ENCODE measurements at places on chromosomes 7 and 10.

- no peak for DNase-seq
Observed at GRCh38 chr10:71266147-71266917, 52.7 kb upstream of the SLC29A3 start.

- DNase-seq = no peak
Observed at GRCh38 chr10:50464004-50464409, 159.7 kb downstream of the SGMS1 start.

GRCh38 chr10:20858292-20859124, 38.6 kb downstream of the NEBL start:
- no peak for DNase-seq

DNA sequence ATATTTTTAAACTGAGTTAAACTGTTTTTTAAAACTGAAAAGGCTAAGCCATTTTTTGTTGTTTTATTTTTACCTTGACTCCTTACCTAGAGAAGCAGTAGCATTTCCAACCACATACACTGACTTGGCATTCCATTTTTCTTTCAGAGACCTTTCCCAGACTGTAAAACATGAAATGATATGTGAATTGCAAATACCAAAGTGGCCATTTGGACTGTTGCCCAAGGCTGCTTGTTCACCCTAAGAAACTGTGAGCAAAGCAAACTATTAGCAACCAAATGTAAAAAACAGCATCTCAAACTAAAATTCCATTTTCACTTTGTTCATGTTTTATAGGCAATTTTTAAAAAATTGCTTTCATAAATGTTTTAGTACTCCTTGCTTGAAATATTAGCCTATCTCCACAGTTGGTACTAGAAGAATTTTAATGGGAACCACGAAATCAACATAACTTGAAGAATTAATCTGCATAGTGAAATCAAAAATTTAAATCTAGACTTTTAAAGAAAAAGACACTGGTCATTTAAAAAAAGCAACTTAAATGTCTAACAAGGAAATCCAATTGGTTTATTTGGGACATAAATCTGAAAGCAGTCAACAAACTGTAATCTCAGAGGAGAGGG, 10.8 kb downstream of the UROS start:
- DNase-seq = no peak

GRCh38 chr7:151674161-151674920, 154.6 kb upstream of the RHEB start:
- DNase-seq = no peak

DNA sequence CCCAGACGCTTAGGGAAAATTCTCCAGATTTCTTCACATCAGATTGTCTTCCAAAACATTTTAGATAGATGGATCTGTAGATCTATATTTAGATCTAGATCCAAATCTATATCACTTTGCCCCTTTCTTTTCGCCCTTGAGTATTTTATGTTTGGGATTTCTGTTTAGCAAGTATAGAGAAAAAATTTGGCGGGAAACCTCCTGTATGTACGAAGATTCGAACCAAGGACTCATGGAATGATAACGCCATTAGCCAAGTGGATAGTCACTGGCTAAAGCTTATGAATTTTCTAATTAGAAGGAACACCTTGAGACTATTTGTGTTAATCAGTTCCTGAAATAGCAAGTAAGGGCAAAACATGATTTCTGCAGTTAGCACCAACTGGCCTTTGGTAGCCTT, 1.2 kb downstream of the THNSL1 start:
- no peak for DNase-seq

- no peak for DNase-seq
Observed at GRCh38 chr7:150860291-150860977, 8.1 kb downstream of the AOC1 start.

DNA sequence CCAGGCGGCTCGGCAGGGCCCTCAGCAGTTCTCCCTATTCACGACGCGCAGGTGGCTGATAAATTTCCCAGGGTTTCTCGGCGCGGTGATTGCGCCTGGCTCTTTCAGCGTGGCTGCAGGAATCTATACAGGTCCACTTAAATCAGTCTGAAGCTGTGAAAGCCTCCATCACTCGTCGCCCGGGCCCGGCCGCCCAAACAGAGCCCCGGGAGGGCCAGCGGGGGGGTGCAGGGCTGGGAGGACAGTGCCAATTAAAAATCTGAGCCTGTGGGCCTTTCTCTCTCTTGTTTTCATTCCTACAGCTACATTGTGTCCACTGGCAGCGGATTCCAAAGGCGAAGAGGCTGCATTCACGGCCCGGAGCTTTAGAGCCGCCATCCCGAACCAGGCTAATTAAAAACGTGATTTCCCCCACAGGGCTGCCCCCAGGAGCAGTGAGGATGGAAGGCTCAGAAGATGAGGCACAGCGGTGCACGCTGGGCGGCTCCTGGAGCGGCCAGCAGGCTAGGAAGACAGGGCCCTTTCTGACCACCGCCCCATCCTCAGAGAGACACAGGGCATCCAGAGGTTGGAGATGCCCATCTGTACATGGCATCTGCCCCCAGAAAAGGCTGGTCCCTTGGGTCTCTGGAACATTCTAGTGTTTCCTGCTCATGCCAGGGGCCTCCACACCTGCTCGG, 100.7 kb downstream of the FAM53B start:
- DNase-seq = no peak

Measured in activated CD4-positive, alpha-beta T cell treated with anti-CD3 and anti-CD28 coated beads, Interleukin-2, Interleukin-4, amounts not matched to agents 100 ng/mL and 50 ng/mL, durations not matched to agents 16 hours and 8 hours (primary cell).